ENCODE measurements at places on chromosomes 6 and 20. TPM values are rescaled to one million over a fixed set of nuclear protein-coding genes. Genes with fewer than 3 reads are reported as not detected.

GRCh38 chr6:25180630-25181349 is 98.4 kb upstream of the CARMIL1 start:
- DNase-seq = no peak

The UST gene
- 0.16 TPM for total RNA-seq

The ALDH5A1 gene
- 4.8 TPM for total RNA-seq

GRCh38 chr20:61673152-61673847 is 392.4 kb downstream of the TAF4 start:
- DNase-seq = no peak

DNA sequence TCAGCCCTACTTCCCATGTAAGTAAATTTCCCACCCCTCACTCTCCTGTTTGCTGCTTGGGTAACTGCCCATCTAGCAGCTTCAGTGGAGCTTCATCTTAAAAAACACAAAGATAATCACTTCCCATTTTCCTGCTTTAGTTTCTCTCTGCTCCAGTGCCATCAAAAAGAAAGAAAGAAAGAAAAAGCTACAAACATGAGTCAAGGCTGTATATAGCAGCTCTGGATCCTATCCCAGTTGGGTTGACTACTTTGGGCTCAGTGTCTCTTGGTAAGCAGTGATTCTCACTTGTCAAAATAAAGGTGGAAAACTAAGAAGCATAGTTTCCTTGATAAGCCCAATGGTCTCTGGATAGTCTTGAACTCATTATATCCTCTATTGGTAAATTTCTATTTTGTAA is 48.7 kb upstream of the SRPK1 start:
- DNase-seq = no peak

The BPIFB4 gene
- not detected for total RNA-seq

DNA sequence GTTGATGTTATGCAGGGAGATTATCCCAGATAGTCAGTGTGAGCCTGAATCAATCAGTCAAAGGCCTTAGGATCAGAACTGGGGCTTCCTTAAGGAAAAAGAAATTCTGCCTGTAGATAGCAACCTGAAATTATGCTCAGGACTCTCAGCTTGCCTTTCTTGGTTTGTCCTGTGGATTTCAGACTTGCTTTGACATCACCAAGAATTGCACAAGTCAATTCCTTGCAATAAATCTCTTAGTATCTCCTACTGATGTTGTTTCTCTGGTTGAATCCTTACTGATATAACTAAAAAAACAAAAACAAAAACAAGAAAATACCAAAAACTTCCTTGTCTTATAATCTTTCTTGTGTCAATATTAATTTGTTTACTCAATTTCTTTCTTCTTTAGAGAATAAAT is 258.9 kb upstream of the TCF21 start:
- DNase-seq = no peak

DNA sequence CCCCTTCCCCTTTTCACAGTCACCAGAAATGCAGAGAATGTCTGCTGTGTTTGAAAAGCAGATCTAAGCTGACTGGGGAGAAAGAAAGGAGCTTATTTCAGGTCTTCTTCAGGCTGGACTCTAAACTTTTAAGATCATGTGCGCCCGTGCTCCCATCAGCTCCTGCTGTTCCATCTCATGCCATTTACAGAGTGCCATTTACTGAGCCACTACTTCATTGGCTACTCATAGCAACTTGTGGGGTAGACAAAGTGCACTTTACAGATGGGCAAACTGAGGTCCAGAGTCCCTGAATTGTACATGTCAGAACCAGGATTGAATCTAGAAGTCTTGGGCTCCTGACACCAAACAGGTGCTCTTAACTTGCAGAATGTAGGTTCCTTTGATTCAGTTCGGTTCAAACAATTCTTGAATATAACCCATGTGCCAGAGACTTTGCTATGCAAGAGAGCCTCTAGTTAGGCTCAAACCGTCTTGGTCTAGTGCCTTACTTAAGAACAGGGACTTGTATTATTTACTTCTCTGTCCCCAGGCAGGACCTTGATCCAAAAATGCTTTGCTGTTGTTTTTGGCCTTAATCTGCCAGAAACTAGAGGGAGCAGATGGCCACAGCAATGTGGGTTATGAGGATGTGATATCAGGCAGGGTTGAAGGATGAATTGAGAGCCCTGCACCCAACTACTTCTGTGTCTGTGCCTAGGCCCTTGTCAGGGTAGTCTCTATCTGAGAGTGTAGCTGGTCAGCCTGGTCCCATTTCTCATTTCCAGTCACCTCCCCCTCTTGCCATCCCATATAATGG is 56.4 kb downstream of the RALY start:
- no peak for DNase-seq

GRCh38 chr6:87074101-87074621 is 20.7 kb downstream of the CGA start:
- no peak for DNase-seq

- no peak for DNase-seq
Observed at GRCh38 chr20:23269954-23270353, 80.6 kb upstream of the NXT1 start.

The L3MBTL1 gene
- 6.7 TPM for total RNA-seq

DNA sequence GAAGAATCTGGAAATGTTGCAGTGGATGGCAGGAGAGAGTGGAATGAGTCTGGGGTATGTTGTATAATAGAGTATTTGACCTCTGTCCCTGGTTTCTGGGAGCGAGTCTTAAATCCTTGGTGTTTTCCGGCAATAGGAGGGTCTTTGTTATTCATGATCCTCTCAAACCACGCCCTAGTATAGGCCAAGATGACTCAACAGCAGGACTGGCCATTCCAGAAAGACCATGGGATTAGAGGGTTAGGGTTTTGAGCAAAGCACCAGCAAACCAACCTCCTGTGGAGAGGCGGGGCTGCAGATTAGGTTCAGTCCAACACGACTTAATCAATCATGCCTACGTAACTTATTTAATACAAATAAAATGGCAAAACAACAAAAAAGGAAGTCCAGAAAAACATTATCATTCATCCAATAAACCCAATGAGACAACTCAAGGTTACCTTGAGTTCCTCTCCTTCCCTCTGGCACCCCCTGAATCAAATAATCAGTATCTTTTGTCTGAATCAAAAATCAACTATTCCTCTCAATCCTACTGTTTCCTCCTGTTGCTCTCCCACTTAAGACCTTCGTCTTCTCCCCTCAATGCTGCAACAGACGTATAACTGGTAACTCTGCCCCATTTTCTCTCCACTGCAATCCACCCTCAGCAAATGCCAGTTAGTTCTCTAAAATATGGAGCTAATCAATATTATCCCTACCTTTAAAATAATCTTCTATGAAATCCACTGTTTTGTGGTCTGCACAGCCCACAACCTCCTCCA is 15.5 kb downstream of the HUS1B start:
- no peak for DNase-seq

The C20orf141 gene
- total RNA-seq = not detected

- no peak for DNase-seq
Observed at GRCh38 chr6:104460738-104461483, 398.8 kb downstream of the HACE1 start.

DNA sequence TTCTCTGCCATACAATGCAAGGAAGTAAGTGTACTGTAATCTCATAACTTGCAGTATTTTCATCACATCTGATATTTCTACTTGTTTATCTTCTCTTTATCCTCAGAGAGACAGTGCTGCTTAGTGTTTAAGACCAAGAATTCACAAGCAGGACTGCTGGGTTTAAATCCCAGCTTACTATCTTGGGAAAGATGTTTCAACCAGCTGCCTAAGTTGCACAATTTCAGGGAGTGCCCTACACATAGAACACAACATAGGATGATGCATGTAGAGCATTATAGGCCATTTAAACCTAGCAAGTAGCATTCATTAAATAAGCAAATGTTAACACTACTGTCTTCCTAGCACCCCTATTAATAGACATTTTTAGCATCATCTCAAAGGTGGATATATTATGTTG is 205.2 kb upstream of the CEP162 start:
- DNase-seq = no peak

- DNase-seq = no peak
Observed at GRCh38 chr20:44083220-44083933, 103.6 kb downstream of the JPH2 start.

- DNase-seq = no peak
Observed at GRCh38 chr20:38545771-38546170, 35.2 kb upstream of the ADIG start.

The LAMP5 gene
- not detected for total RNA-seq

- no peak for DNase-seq
Observed at GRCh38 chr20:37938181-37938750, 35.3 kb downstream of the VSTM2L start.

The PRKN gene
- total RNA-seq = 0.63 TPM
